ENCODE measurements at places on chromosomes 11 and 22.

- DNase-seq: no peak
Observed at GRCh38 chr11:123796226-123796625, 9.9 kb downstream of the OR6M1 start.

DNA sequence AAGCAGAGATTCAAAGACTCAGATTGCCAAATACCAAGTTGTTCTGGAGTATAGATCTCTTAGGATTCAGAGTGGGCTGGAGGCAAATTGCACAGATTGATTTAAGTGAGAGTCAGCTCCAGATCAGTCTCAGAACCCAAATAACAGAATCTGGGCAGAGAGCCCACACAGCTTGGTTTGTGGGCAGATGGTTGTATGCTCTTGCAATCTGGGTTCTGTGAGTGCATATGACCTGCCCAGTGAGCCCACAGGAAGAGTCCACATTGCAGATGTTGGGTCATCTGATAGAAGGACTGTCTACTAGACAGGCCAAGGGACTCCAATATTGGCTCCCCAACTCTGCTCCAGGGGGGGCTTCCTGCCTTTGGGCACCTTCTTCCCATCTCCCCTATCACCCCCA lies 65.9 kb downstream of the ADAMTS15 start:
- peak; percentile 68 for DNase-seq

DNA sequence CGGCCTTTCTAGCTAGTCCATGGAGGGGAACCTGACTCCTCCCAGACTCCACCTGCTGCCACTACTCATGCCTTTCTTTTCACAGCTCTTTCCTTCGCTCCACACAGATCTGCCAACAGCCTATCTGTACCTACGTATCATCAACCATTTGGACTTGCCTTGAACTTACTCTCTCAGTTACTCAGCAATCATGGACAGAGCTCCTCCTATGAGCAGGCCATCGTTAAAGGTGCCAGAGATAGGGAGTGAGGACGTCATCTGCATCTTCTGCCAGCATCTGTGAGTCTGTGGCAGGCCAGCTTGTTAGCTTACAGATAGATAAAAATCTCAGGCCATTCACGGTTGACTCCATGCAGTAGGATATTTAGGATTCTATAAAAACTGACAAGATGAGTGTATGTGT lies 162.9 kb upstream of the ZBED5 start:
- no peak for DNase-seq

DNA sequence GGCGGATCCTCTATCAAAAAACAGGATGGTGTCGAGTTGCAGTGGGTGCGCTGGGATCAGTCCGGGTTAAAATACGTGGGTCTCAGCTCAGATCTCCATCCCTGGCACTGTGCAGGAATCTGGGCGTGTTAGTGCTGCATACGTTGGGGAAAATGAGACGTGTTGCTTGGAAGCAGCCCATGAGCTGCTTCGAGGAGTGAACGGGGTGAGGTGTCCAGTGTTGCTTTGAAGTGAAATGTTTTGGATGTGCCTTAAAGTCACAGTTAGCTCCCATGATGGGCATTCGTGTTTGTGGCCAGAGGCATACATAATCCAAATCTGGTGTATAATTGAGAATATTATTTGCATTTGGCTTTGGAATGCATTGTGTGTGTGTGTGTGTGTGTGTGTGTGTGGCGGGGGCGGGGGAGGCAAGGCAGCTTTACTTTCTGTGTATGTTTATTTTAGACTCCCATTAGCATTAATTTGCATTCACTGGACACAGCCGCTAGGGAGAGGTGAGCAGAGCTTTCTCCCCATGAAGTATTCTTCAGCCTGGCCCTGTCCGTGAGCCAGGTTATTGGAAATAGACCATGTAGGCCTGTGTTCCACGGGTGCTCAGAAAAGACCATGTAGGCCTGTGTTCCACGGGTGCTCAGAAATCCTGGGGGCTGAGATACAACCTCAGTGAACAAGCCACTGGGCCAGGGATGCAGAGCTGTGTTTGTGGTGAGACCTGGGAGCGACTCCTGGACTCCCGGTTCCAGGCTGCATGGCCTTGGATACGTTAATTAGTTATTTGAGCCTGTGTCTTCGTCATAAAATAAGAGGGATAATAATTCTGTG lies 134.6 kb downstream of the ST3GAL4 start:
- DNase-seq: no peak

GRCh38 chr11:102510439-102511135 lies 20.0 kb downstream of the MMP7 start:
- no peak for DNase-seq

DNA sequence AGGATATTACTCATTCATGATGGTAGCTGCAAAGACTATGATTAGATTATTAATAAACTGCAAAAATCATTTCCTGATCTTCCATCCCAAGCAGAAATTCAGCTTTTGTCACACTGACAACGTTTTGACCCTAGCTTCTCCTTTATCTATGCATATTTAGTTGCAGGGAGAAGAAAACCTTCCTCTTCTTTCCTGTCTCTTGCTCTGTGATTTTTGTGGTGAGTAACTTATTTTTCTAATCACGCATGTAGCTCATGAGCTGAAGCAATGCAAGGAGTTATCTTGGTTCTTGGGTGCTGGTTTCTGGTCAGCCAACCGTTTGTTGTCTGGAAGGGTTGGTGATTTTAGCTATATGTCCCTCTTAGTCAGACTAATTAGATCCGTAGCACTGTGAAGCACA lies 56.4 kb downstream of the FDX1 start:
- DNase-seq: no peak

GRCh38 chr11:117595440-117595839 lies 201.6 kb downstream of the DSCAML1 start:
- no peak for DNase-seq
